Left lobe of liver (tissue), 2 donors: ENCODE measurements at places on chromosomes 3 and 15. TPM values are rescaled to one million over a fixed set of nuclear protein-coding genes. Genes with fewer than 3 reads are reported as not detected.

DNA sequence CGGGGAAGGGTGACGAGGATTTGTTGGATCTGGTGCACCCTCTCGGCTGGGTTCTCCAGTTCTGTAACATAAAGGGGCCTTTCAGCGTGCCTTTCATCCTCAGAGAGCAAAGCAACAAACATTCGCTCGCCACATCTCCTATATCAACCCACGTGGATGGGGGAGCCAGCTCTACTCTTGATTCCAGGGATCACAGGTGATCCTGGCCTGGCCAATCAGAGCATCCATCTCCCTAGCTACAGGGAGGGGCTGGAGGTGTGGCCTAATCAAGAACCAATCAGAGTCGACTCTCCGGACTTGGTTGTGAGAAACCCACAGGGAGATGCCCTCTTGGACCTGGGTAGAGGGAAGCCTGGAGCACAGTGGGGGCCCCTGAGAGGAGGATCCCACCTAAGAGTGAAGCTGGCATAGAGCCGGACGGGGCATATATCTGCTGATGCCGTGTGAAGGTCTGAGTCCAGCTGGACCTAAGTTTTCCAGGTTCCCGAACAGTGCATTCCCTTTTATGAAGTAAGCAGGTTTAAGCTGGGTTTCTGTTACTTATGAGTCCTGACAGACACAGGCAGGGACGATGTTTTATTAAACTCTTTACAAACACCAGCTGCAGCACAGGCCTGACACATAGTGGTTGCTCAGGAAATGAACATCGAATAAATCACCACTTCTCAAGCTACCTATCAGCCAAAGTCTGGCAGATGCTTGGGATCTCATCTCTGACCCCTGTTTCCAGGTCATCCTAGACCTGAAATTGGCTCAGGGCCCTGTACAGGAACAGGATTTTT is 50.7 kb upstream of the RAD18 start:
- DNase-seq: no peak

GRCh38 chr3:46703013-46703520 is 1.9 kb downstream of the TMIE start:
- DNase-seq: no peak

DNA sequence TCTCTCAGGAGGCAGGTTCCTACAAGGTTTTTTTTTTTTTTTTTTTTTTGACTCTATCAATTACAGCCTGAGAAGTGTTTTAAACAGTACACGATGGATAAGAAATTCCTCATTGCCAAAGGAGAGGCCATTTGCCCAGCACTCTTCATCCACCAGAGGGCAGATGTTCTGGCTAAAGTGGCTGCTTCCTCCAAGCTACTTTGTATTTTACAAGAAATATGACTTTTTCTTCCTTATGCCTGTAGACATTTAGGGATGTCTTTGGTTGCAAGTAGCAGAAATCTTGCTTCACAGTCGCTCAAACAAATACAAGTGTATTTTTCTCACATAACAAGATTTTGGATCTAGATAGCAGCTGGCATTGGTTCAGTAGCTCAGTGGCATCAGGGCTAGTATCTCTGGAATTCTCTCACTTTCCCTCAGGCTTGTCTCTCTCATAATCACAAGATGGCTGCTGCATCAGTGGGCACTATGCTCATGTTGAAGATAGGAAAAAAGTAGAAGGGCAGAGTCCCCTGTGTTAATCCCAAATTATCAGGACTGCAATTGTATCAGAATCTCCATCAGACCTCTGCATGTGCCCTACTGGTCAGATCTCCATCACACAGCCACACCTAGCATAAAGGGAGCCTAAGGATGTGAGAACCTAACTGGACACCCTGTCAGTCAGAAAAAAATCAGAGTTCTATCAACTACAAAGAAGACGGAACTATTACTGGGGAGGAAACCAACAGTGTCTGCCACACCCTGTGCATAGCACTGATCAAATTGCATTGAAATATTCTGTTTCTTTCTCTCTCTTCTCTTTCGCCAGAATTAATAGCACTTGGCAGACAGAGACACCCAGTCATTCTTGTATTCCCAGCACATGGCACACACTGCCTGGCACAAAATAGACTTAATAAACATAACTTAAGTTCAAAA is 138.9 kb upstream of the COL8A1 start:
- no peak for DNase-seq

- no peak for DNase-seq
These were observed 52.6 kb upstream of the CCR2 start for GRCh38 chr3:46301122-46301835.

DNA sequence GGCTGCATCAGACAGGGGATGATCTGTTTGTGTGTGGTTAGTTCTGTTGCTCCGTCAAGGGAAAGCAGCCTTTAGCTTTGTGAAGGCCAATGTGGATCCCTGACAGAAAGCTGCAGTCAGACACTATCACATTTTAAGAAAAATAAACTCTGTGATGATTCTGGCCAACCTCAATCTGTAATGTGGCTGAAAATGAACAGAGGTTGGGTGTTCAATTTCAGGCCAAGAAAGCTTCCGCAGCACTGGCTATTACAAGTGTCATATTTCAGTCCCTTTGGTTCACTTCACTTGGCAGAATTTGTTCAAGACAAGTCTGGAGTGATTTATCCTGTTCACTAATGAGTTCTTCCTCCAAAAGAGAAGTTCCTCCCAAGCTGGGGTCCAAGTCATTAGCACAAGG is 571.8 kb upstream of the IL12A start:
- DNase-seq: no peak

DNA sequence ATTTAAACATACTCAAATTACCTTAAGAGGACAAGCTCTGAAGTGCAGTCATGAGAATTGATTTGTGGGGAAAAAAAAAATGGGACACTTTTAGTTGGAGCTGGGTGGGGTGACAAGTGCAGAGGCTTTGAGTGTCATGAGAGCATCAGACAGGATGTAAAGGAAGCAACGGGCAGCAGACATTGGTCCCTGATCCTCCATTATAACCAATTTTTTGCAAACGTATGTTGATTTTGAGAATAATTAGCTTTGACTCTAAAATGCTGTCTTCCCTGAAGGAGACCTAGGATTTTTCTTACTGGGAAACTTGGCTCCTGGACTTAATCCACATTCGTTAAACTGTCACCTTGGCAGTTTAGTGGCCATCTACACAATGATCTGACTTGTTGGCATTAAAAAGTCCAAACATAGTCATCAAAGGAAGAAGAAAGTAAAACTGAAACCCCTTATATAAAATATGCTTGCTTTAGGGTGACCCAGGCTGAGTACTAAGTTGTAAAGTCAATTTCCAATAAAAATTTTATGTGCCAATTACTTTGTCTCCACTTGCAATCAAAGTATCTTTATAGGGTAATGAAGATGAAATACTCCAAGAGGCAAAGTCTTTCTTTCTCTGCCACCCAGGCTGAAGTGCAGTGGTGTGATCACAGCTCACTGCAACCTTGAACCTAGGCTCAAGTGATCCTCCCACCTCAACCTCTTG is 45.6 kb downstream of the BCL2L10 start:
- no peak for DNase-seq

- DNase-seq: no peak
These were observed 2.8 kb downstream of the MAGI1 start for GRCh38 chr3:66035763-66036477.

DNA sequence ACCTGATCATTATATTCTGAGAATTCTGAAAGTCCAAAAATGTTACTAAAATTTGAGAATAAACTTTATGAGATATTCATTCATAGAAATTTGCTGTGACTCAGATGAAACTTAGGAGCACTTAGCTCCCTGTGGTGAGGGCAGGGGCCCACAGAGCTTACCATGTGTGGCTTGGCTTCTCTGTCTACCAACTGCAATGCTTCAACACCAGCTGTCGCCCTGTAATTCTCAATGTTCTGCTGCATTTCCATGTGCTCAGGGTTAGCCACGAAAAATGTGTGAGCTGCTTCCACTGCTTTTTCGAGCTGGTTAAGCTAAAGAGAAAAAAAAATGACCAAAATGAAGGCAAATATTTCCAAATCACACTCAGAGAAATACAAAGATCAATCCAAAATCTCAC is 125.6 kb downstream of the P3H2 start:
- no peak for DNase-seq

DNA sequence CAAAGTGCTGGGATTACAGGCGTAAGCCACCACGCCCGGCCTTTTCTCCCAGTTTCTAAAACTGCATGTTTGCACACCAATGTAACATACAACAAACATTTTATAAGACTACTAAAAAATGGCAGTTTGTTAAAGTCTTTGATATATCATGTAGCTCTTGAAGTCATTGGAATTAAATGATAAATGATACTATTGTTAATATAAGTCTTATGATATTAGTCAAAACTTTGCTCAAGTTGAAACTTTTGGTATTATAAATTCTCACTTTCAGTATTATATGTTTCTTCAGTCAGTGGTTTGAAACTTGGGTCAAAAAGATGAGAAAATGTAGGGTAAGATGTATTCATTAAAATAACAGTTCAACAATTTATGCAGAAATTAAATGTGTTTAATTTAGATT is 117.6 kb upstream of the TBL1XR1 start:
- DNase-seq: no peak

GRCh38 chr3:43969944-43970343 is 271.7 kb upstream of the TOPAZ1 start:
- DNase-seq: no peak

DNA sequence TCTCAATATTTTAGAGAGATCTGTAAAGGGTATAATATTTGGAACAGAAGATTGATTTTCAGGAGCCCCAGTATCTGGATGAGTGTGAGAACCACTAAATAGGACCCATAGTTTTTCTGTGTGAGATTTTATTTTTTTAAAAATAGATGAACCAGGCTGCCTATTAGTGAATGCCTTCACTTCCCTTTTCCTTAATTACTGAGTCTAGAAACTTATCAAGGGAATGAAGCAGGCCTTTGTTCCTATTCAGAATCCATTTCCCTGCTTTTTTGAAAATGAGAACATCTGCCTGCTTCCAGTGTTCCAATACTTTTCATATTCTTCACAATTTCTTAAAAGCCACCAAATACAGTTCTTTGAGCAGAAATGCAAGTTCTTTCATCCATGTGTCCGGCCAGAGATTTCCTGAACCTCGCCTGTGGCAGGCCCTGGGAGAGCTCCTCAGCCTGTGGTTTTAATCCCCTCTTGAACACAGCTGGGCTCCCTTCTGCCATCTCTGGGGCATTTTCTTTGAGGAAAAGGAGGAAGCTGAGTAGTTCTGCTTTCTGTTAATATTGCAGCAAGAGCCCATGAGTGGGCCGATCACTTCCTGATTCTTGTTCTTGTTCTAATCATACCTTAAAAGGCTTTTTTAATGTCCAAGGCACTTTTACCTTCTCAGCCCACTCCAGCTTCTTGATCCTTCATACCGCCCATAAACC is 4.7 kb downstream of the EHD4 start:
- peak; percentile 45 for DNase-seq

GRCh38 chr15:66617137-66618090 is 51.6 kb upstream of the LCTL start:
- DNase-seq: peak; percentile 94

GRCh38 chr3:187720337-187720670 is 17.9 kb upstream of the RTP2 start:
- DNase-seq: no peak

DNA sequence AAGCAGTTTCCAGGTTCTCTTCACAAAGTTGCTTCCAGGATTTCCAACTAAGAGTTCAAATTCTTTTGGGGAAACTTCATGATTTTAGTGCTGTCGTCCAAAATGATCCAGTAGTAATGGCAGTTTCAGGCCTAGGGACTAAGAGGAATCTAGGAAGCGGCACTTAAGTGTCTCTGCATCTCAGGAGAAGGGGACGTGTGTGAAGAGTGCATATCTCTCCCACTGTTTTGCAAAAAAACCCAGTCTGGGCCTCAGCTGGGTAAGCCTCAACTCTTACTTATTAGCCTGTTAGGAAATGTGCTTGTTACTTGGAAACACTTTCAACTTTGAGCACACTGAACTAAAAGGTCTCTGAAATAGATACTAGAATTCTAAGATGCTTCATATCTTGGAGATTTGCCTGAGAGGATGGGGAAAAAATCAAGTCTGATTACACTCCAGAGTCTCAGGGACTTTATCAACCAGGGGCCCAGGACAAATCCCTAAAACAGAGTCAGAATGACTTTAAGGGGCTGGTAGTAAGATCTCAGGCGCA is 81.8 kb downstream of the WDR76 start:
- DNase-seq: no peak

DNA sequence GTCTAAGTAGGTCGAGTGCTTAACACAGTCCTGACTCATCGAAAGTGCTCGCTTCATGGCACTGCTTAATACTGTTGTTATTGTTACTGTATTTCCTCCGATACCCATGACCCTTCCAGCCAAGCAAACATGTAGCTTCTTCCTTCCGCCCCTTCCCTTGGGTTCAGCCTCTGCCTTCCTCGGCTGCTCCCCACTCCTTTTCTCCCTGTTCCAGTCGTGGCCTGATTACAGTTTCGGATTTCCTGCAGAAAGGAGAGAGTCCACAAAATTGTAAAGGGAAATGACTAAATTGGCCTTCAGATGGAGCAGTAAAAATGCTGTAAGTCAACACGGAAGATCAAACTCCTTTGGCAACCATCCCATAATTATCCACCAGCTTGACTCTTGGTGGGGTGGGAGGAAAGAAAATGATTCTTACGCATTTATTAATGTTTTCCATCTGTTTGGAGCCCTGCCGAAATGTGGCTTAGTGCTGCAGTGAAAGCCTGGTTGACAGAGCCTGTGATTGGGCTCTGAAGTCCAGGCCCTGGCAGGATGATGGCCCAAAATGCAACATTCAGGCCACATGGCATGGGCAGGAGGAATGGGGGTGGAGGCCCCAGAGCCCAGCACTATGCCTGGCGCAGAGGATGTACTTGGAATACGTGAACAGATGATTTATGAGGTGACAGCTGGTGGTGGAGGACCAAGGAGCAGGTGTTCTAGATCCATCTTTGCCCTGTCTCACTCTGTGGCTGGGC is 37.6 kb downstream of the FAM3D start:
- no peak for DNase-seq

- peak; percentile 82 for DNase-seq
These were observed 68.5 kb downstream of the KCNH8 start for GRCh38 chr3:19216669-19217337.

DNA sequence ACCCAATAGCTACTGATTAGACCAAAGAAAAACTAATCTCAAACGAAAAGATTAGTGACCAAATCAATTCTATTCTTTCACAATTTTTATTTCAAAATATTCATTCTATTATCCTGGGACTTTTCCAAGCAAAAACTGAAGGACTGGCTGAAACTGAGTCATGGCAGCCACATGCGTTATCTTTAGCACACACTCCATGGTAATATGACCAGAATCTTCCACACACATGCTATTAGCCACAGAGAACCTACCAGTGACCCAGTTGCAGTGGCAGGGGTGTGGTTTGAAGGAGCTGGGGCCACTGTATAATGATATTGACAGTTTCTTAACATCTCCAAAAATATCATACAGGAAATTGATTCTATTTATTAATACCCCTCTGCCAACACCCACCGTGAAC is 154.8 kb upstream of the ABI3BP start:
- DNase-seq: no peak

GRCh38 chr3:69855436-69856162 is 116.3 kb downstream of the MITF start:
- DNase-seq: no peak

Gene C3orf80
- total RNA-seq: 0.10 TPM

Gene ATP13A5
- not detected for total RNA-seq

Gene ZNF385D
- 2.1 TPM for total RNA-seq

Gene P3H2
- 3.9 TPM for total RNA-seq

Gene ZNF654
- 7.2 TPM for total RNA-seq

Gene PCLAF
- 3.1 TPM for total RNA-seq

Gene NEK10
- total RNA-seq: 2.4 TPM

Gene NTRK3
- total RNA-seq: 0.38 TPM

Gene DUOX1
- total RNA-seq: 0.45 TPM

Gene HYAL1
- 140 TPM for total RNA-seq

Gene CYP8B1
- total RNA-seq: 425 TPM
